ENCODE measurements at places on chromosomes 6 and 20.

GRCh38 chr6:143136647-143137046 lies 76.0 kb downstream of the AIG1 start:
- no peak for DNase-seq

- DNase-seq: no peak
Measured at GRCh38 chr20:24737212-24737850, 211.7 kb upstream of the CST7 start.

GRCh38 chr20:25041813-25042530 lies 16.0 kb downstream of the ACSS1 start:
- DNase-seq: no peak

DNA sequence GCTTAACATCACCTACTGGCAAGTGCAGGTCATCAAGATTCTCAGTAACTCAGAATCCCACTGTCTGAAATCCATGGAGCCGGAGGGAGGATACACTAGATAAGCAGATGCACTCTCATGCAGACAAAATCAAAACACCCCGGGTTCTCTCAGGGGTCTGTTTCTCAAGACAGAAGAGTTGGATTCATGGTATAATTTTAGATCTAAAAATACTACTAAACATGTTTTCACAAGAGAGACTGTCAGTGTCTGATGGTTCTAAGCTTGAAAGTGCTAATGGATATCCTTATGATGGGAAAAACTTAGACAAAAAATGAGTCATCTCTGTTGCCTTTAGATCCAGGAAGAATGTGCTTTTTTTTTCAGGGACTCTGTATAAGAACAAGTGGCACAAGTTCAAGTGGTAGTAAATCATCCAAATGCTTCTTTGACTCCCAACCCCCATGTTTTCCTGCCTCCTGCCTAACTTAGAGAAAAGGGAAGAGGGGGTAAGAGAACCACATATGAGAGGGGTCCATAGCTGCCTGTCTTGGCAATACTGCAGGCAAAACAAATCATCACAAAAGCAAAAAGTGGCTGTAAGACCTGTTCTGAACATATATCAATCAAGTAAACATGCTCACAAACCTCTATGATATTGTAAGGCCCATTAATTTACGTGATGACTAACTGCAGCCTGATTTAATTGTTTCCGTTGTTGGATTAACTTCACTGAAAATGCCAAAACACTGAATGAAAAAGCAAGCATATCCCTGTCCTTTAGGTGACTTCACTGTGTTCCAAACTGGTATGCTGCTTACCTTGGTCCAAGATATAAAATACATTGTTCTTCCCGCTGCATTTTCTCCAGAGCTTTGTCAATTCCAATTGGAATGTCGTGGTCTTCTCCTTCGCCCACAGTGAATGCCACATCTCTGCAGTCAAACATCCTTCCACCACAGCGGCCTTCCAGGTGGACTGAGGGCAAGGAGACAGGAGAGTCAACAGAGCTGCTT lies 84.0 kb upstream of the TULP1 start:
- no peak for DNase-seq

DNA sequence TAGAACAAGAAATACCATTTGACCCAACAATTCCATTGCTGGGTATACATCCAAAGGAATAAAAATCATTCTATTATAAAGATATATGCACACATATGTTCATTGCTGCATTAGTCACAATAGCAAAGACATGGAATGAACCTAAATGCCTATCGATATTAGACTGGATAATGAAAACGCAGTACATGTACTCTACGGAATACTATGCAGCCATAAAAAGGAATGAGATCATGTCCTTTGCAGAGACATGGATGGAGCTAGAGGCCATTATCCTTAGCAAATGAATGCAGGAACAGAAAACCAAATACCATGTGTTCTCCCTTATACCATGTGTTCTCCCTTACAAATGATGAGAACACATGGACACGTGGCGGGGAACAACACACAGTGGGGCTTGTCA lies 190.2 kb downstream of the HACE1 start:
- DNase-seq: no peak

DNA sequence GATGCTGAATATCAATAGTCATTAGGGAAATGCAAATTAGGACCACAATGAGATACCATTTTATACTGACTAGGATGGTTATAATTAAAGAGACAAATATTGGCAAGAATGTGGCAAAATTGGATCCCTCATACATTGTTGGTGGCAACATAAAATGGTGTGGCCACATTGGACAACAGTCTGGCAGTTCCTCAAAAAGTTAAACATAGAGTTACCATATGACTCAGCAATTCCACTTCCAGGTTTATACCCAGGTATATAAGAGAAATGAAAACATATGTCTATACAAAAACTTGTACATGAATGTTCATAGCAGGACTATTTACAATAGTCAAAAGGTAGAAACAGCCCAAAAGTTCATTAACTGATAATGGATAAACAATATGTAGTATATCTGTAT lies 2.0 kb upstream of the CRIP3 start:
- DNase-seq: no peak

DNA sequence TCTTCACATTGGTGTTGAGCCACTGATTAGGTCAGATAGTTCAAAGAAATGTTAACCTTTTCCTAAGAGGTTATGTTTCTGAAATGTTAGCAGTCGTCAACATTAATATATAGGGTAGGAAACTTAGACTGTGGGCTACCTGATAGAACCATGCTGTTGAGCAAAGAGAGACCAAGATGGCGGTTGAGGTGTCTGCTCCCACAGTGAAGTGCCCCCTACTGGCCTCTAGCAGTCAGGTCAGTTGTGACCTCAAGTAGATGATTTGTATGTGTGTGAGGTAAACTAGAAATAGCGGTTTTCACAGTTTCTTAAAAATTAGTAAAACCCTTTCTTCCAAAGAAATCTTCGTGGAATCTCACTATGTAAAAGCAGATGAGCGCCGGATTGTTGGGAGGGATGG lies 40.3 kb downstream of the MTHFD1L start:
- DNase-seq: no peak

GRCh38 chr6:167285077-167285770 lies 5.9 kb upstream of the UNC93A start:
- no peak for DNase-seq

DNA sequence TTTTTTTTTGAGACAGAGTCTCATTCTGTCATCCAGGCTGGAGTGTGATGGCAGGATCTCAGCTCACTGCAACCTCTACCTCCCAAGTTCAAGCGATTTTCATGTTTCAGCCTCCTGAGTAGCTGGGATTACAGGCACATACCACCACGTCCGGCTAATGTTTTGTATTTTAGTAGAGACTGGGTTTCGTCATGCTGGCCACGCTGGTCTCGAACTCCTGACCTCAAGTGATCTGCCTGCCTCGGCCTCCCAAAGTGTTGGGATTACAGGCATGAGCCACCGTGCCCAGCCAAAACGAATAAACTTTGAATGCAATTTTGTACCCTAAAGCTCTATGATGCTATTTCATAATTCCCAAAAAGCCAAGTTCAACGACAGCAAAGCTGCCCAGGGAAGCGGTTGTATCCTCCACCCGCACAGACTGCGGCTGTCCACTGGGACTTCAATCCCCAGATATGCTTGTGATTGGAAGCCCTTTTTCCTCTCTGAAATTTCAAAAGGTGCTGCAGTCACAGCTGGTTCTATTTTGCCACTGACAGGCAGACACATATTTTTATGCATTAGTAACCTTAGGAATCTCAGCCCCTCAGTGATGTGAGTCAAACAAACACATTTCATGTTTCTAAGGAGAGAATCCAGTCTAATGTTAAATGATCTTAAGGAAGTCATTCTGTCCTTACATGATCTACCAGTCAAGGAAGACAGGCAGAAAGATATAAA lies 8.7 kb upstream of the RAMACL start:
- no peak for DNase-seq

DNA sequence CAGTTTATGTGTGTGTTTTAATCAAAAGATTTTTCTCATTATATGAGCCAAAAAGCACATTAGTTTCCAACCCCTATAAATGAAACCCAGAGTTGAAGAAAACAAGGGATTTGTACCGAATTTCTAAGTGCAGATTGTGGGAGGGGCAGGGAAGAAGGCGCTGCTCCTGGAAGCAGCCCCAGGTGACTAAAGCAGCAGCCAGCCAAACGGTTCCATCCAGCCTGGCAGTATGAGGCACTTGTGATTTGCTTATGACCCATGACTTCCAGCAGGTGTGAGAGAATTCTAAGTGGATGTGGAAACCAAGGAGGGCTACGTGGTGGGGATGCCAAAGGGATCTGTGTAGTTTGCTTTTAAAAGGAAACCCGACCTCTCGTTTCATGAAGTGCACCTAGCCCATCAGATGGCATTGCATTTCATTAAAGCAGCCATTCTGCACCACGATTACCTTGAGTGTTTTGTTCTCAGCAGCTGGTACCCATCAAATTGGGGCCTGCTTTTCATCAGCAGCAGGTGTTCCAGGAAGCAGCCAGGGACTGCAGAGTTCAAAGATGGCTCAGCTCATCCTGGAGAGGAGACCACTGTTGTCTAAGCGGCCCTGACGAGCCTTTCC lies 79.1 kb downstream of the DTD1 start:
- peak; percentile 47 for DNase-seq

DNA sequence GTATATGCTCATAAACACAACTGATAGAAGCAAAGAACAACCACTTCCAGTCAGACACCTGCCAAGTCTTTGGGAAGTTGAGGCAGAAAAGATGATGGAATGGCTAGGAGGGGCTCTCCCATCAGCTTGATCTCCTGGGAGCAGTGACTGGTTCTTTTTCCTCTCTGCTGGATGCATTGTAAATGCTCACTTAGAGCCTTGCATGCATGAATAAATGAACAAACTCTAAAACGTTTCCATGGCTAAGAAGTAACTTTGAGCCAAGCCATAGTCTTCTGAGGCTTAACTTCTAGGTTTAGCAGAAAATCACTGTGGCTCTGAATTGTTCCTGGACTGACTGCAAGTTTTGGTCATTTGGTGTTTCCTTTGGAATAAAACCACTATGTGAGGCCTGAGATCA lies 166.4 kb upstream of the CITED2 start:
- DNase-seq: no peak

GRCh38 chr6:133290930-133291329 lies 49.8 kb downstream of the EYA4 start:
- DNase-seq: no peak

DNA sequence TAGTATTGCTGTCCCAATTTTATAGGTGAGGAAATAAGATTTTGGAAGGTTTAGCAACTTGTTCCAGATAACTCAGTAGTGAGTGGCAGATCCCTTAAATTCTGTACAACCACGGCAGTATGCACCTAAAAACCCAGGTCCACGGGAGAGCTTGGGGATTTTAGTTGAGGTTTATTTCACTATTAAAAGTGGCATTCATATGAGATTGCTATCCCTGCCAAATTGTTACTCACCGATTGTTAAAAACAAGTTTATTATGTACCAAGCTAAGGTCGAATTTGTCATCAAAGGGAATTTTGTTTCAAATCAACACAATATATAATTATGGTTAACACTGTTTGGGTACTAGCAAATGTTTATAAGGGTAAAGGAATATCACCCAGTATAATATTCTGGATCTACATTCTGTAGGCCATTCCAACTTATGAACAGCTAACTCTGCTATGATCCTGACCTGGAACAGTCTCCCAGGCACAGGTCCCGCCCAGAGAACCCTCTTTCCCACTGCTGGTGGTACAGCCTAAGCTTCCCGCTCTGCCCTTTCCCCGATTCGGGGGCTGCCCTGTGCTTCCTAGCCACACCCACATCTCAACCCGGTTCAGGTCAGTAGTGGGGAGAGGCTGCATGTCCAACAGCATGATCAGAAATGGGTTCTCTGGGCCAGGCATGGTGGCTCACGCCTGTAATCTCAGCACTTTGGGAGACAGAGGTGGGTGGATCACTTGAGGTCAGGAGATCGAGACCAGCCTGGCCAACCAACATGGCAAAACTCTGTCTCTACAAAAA lies 24.9 kb downstream of the GPLD1 start:
- no peak for DNase-seq

GRCh38 chr6:41705311-41705995 lies 30.0 kb downstream of the TFEB start:
- peak; percentile 70 for DNase-seq

DNA sequence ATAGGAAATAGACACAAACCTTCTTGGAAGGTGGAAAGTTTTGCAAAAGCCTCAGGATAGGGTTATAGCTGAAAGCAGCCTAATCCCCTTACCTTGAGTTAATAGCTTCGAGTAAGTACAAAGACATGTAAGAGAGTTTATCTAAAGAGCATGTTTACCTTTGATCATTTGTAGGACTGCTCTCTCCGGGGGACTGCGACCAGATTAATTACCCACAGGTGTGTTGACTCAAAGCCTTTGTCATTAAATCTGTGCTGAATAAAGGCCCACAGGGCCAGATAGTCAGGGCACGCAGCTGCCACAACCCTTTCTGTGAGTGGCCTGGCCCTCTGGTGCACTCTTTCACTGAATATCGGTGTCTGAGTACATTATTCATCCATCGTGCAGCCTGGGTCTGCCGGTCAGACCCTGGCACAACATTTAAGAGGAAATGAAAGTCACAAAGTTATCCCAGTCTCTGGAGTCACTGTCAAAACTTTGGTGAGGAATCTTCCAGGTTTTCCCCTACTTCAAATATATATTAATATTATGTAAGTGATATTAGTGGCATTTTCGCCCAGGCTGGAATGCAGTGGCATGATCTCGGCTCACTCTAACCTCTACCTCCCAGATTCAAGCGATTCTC lies 5.4 kb upstream of the MICA start:
- DNase-seq: peak; percentile 43

GRCh38 chr20:32909896-32910571 lies 51.3 kb downstream of the EFCAB8 start:
- no peak for DNase-seq

DNA sequence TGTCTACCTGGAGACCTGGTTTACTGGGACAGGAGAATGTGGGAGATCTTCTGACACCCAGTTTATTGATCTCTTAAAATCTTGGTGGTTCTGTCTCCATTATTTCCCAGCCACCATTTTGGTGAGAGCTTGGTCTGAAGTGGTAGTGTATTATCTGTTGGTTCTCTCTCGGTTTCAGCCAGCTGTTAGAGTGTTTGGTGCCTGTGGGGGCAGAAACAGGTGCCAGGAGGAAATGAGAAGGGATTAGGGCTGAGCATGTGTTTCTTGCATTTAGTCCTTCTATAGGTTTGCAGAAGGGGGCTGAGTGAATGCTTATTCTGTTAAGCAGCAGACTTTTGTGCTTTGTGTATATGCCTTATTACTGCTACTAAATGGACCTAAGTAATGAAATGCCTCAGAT lies 9.6 kb downstream of the JARID2 start:
- DNase-seq: no peak

DNA sequence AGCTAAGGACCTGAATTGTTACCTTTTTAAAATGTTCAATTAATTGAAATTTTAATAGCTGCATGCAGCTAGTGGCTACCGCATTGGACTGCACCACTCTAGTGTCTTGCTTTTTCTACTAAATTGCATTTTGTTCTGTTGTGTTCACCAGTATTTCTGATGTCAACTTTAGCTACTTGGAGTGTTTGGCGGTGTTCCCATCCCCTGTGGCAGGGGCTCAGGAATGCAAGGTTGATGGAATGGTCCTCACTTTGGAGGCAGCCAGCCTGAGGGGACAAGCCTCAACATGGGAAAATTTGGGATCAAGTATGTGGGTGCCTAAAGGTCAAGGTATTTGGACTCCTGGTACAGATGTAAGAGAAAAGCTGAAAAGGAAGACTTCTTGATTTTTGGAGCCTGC lies 230.1 kb upstream of the PRND start:
- DNase-seq: no peak

GRCh38 chr20:24984961-24985640 lies 7.5 kb downstream of the APMAP start:
- no peak for DNase-seq

All from COR-L47 (cell line).